Thoracic aorta (tissue), 2 donors: ENCODE measurements at places on chromosomes 7 and 10. TPM values are rescaled to one million over a fixed set of nuclear protein-coding genes. Genes with fewer than 3 reads are reported as not detected.

Gene OR2A14
- not detected for total RNA-seq

Gene LIPF
- total RNA-seq, result not detected

Gene MKI67
- 2.7 TPM for total RNA-seq

DNA sequence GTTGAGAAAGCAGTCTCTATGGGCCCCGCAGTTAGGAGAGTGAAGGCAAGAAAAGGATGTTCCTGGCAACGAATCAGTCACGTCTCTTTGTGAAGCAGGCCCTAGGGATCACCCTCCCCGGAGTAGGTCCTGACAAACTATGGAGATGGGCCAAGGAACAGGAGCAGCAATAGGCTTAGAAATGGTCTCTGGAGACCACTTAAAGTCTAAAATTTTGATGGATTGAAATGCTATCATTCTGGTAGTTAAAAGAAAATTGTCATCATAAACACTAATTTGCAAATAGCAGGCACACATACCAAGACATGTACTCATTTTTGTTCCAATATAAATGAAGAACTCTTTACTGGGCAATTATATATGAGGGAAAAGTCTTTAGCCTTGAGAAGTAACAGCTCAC, 123.5 kb downstream of the ITGB8 start:
- no peaks in the 10 kb centered on the region for H3K27me3 ChIP-seq
- DNase-seq, result no peak
- no peak overlapping the region for H3K4me3 ChIP-seq

Gene PRPS1L1
- not detected for total RNA-seq
